ENCODE measurements at places on chromosomes 1 and 21. TPM values are rescaled to one million over a fixed set of nuclear protein-coding genes. Genes with fewer than 3 reads are reported as not detected.

Gene RSPH1
- polyA plus RNA-seq, result 59.6 TPM

Gene TGFB2
- polyA plus RNA-seq, result 4.5 TPM

Gene PSEN2
- 40.7 TPM for polyA plus RNA-seq

- no peak for DNase-seq
- no peaks in the 10 kb centered on the region for H3K27me3 ChIP-seq
- H3K4me1 ChIP-seq, result no peaks in the 10 kb centered on the region
- H3K27ac ChIP-seq, result no peak overlapping the region
Observed at GRCh38 chr1:52426371-52426770, 22.0 kb downstream of the PRPF38A start.

DNA sequence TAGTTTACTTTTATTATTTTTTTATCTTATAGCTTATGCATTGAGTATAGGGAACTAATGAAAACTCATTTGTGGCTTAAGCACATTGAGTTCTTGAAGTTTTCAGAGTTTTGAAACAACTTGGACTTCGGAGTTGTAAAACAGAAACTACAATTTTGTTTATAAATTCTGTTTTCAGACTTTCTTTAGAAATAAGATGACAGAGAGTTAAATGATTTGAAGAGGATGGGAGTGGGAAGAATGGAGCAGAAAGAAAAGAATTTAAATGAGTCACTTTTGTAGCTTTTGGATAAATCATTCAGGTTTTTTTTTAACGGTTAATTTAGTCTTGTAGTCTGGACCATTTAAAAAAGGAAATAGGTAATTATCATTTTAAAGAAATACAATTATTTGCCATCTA is 32.3 kb downstream of the INKA2 start:
- H3K4me3 ChIP-seq, result no peak overlapping the region
- no peaks in the 10 kb centered on the region for H3K36me3 ChIP-seq
- no peak overlapping the region for H3K27ac ChIP-seq
- H3K4me1 ChIP-seq, result no peaks in the 10 kb centered on the region
- no peaks in the 10 kb centered on the region for H3K27me3 ChIP-seq

DNA sequence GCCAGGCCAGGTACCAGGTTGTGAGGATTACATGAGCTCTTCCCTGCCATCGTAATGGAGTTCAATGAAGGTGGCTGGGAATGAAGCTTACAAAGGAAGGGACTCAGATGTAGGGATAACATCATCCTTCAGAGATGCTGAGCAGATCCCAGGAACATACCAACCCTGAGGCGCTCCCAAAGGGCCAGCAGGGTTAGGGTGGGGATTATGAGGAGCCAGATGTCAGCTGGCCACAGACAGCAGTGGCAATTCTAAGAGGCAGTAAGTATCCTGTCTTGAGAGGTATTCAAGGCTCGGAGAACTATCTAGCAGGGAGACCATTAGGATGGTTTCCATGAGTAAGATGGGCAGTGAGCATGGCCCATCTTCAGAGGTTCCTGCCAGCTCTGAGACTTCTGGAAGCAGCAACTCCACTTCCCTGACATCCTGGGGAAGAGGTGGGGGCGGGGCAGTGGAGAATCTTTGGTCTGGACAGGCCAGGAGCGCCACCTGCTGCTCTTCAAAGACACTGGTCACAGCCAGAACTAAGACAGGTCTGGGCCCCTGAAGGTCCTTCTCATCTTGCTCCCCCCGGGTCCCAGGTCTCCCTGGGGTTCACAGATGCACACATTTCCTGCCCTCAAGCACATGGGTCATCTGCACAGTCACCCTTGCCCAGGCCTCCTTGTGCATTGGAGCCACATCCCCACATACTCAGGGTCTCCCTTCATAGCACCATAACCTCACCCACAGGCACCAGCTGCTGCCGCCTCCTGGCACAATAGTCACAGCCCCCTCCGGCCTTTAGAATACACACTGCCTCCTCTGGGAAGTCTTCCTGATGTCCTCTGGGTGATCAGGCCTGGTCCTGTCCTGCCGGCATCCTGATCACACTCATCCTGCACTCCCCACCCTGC is 2.7 kb upstream of the SDC3 start:
- no peak overlapping the region for H3K27ac ChIP-seq
- peaks cover 8% of the 10 kb centered on the region for H3K4me1 ChIP-seq
- peak; percentile 92 for DNase-seq

- H3K27me3 ChIP-seq, result no peaks in the 10 kb centered on the region
- no peaks in the 10 kb centered on the region for H3K36me3 ChIP-seq
- no peak overlapping the region for H3K27ac ChIP-seq
- no peak for DNase-seq
Observed at GRCh38 chr1:89665941-89666340, 33.0 kb downstream of the LRRC8C start.

- H3K36me3 ChIP-seq, result no peaks in the 10 kb centered on the region
- H3K4me3 ChIP-seq, result no peak overlapping the region
- H3K27ac ChIP-seq, result no peak overlapping the region
- H3K4me1 ChIP-seq, result no peaks in the 10 kb centered on the region
Observed at GRCh38 chr1:225684741-225685140, 31.8 kb upstream of the ENAH start.

DNA sequence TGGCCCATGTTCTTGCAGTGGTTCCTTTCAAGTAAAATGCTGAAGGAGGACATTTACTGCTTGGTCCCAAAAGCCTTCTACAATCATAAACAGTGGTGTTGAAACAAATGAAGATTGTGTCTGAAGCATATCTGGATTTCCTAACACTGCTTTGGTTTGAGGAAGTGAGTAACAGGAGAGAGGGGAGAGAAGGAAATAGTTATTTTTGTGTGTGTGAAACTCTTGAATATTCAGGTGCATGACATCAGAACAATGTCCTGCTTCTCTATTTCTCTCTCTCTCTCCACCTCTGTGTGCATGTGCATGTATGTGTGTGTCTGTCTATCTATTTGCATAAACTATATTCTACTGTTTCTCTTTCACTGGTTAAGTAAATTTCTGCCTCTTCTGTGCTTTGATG is 61.4 kb upstream of the TNFSF18 start:
- H3K27me3 ChIP-seq, result no peaks in the 10 kb centered on the region
- no peak overlapping the region for H3K27ac ChIP-seq
- H3K4me3 ChIP-seq, result no peak overlapping the region

- H3K36me3 ChIP-seq, result no peaks in the 10 kb centered on the region
- H3K27me3 ChIP-seq, result no peaks in the 10 kb centered on the region
- H3K4me3 ChIP-seq, result no peak overlapping the region
- no peak for DNase-seq
- no peaks in the 10 kb centered on the region for H3K4me1 ChIP-seq
- H3K27ac ChIP-seq, result no peak overlapping the region
Observed at GRCh38 chr1:168903237-168903830, 174.3 kb upstream of the DPT start.

- H3K27ac ChIP-seq, result no peak overlapping the region
- DNase-seq, result no peak
- no peaks in the 10 kb centered on the region for H3K36me3 ChIP-seq
Observed at GRCh38 chr1:220239966-220240365, 32.3 kb downstream of the RAB3GAP2 start.

DNA sequence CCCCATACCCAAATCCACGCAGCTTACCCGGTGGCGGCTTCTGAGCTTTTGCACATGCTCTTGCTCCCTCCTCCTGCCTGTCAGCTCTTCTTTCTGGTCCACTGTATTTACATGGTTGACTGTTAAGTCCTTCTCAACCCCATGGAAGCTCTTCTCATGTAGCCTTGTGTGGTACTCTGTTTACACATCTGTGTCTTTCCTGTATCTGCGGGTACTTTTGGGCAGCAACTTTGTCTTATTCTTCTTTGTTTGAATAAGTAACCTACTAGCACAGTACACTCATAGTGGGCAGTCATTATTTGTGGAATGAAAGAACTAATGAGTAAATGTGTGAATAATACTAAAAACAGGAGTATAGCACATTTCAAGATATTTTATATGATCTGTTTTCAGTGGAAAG is 88.5 kb upstream of the GPR88 start:
- H3K36me3 ChIP-seq, result no peaks in the 10 kb centered on the region
- no peak overlapping the region for H3K27ac ChIP-seq
- no peaks in the 10 kb centered on the region for H3K4me1 ChIP-seq

DNA sequence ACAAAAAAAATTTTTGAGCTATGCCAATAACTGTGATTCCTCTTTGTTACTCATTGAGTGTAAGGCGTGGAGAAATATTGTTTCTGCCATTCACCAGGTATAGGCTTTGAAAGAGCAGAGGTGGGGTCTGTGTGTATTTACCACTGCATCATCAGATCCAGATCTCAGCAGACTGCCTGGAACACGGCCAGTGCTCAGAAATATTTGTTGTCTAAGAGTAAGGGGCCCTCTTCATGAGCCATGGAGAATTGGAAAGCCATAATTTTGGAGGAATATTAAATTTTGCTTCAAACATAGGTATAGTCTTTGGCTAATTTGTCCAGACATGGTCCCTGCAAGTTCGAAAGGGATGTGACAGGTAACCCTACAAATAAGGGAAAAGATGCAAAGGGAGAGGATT is 231.3 kb upstream of the IRF2BP2 start:
- no peak overlapping the region for H3K27ac ChIP-seq
- H3K27me3 ChIP-seq, result no peaks in the 10 kb centered on the region
- no peak for DNase-seq
- peaks cover 6% of the 10 kb centered on the region for H3K4me1 ChIP-seq
- no peaks in the 10 kb centered on the region for H3K36me3 ChIP-seq
- H3K4me3 ChIP-seq, result no peak overlapping the region

DNA sequence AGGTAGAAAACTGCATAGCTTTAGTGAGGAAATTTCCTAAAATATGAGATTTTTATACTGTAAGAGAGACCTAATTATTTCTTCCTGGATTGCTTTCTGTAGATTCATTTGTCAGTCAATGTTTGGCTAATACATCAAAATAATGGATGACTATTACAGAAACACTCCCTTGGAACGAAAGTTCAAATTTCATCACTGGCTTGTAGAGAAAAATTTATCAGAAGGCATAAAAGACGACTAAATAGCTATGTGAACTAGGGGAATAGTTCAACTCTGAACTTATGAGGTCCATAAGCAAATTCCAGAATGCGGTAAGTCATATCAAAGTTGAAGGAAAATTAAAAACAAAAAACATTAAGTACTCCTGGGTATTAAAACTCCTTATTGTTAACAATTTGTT is 36.0 kb downstream of the WNT2B start:
- H3K4me1 ChIP-seq, result no peaks in the 10 kb centered on the region
- no peaks in the 10 kb centered on the region for H3K27me3 ChIP-seq

- H3K27me3 ChIP-seq, result no peaks in the 10 kb centered on the region
- no peak overlapping the region for H3K4me3 ChIP-seq
- DNase-seq, result no peak
- no peaks in the 10 kb centered on the region for H3K36me3 ChIP-seq
Observed at GRCh38 chr1:229672246-229672645, 46.2 kb downstream of the URB2 start.

DNA sequence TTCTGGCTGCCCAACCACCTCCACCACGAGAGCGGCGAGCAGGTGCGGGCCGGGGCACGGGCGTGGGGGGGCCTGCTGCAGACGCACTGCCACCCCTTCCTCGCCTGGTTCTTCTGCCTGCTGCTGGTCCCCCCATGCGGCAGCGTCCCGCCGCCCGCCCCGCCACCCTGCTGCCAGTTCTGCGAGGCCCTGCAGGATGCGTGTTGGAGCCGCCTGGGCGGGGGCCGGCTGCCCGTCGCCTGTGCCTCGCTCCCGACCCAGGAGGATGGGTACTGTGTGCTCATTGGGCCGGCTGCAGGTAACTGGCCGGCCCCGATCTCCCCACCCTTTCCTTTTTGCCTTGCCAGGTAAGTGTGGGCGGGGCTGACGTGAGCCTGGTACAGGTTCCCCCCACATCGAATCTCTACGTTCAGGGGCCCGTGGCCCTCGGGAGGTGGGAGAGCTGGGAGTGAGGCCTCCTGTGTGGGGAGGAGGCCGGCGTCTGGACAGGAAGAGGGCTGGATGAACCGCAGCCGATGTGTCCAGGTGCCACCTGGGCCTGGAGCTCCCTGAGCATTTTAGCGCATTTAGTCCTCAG is 51.7 kb downstream of the COL18A1 start:
- no peak overlapping the region for H3K4me3 ChIP-seq
- H3K27me3 ChIP-seq, result no peaks in the 10 kb centered on the region
- DNase-seq, result no peak
- peaks cover 2% of the 10 kb centered on the region for H3K4me1 ChIP-seq
- no peak overlapping the region for H3K27ac ChIP-seq
- no peaks in the 10 kb centered on the region for H3K36me3 ChIP-seq

Data from testis (tissue), 5 donors.